ENCODE measurements at places on chromosomes 2 and 18.

DNA sequence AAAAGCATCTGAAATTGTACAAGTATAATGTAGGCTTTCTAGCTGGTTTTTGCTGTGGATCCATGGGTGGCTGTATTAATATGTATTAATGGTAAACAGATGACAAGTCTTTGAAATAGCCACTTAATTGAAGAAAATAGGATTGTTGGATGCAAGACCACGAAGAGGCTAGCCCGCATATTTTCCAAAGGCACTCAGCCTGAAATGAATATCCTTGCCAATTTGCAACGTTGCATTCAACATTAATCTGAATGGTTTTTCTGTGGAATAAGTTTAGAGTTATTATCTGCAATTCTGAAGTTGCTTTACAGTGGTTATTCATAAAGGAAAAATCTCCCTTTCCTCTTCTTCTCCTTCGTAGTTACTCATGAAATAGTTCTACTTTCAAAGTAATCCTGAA lies 86.2 kb upstream of the SPATS2L start:
- DNase-seq = no peak

GRCh38 chr2:217008794-217009193 lies 148.9 kb upstream of the TNP1 start:
- no peak for DNase-seq

- DNase-seq = no peak
Measured at GRCh38 chr2:43307973-43308372, 81.6 kb upstream of the ZFP36L2 start.

DNA sequence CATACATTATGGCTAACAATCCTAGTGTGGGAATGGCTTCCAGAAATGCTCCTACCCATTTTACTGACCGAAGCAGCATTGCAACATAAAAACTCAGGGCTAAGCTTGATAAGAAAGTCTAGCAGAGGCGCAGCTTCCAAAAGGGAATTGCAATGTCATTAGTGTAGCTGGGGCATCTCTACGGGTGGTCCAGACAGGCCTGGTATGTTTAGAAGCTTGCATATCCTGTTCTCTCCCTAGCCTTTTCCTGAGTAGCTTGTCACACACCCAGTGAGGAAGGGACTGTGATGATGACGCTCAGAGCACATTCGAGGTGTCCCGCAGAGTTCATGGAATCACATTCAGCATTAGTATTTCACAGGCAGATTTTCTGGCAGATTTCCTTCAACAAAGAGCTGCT lies 38.0 kb upstream of the COL5A2 start:
- DNase-seq = peak; percentile 88

DNA sequence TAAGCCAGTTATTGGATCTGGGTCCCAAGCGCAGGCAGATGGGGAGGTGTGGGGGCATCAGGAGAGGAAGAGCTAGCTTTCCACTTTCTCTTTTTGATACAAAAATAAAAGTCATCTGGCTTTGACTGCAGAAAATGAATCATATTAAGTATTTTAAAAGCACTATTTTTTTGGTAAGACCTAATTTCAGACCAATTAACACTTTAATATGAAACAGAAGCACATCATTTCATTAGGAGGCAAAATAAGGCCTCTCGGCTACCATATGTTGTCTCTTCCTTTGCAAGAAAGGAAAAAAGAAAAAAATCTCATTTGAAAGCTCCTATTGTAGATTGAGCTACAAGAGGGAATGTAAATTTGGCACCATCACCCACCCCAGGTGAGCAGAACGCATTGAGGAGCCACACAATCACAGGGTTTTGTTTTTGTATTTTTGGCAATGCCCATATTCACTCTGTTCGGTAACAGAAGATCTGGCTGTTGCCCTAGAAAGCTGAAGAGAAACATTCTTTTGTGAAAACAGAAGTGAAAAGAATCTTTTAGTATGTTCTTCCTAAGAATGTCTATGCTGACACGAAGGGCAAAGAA lies 390.7 kb upstream of the ETAA1 start:
- no peak for DNase-seq

DNA sequence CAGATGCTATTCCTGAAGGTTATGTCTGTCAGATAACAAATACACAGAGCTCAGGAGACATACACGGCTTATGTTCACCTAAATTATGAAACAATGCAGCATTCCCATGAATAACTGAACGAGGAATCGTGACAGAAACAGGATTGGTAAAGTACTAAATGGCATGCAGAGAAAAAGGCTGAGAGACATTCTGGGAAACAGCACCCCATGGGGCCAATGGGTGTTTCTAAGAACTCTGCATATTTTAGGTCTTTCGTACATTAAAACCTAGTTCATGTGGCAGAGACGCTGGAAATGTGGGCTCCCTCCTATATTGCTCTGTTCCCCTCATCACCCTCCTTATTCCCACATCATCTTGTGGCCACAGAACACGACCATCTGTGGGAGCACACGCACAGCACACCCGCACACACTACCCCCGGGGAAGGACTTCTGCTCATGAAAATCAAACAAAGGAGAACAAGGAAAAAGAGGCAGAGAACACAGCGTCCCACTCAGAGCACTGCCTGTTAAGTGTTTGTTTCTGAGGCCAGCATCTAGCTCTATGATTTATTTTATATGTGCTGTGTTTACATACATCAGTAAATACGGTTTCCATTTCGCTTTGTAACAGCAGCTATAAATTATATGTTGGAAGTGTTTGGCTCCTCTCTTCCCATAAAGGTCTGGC lies 143.6 kb downstream of the AFF3 start:
- no peak for DNase-seq

GRCh38 chr2:128867311-128867710 lies 548.6 kb upstream of the HS6ST1 start:
- no peak for DNase-seq

DNA sequence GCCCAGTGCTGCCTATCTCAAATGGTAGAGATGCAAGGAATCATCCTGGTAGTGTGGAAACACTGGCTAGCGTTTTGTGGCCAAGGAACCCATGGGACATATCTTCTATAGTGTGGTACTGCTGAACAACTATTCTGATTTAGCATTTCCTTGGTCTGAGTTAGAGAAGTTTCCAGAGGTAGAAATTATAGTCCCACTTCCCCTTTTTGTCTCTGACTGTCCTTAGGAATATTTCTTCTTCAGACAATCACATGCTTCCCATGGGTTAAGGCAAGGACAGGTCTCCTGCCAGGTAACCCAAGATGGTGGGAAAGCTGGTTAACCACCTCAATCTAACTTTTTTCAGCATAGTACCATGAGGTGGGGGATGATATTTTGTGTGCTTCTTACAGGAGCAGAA lies 729.5 kb upstream of the LRRTM4 start:
- no peak for DNase-seq

- DNase-seq = no peak
Measured at GRCh38 chr2:117755768-117756167, 58.7 kb upstream of the DDX18 start.

DNA sequence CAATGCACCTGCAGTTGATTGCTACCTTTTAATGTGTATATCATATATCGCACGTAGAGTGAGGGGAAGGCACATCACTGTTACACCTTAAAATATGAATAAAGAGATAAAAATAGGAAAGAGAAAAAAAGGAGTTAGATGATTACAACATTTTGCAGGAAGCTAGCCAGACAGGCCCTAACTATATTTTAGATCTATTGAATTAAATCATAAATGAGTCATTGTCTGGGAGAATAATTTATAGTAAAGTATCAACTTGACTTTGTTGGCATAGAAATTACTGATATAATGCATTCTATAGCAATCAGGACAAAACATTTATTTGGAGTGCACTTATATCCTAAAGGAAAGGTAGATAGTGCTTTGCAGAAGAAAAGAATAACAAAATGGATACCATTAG lies 384.9 kb upstream of the NXPH2 start:
- no peak for DNase-seq

DNA sequence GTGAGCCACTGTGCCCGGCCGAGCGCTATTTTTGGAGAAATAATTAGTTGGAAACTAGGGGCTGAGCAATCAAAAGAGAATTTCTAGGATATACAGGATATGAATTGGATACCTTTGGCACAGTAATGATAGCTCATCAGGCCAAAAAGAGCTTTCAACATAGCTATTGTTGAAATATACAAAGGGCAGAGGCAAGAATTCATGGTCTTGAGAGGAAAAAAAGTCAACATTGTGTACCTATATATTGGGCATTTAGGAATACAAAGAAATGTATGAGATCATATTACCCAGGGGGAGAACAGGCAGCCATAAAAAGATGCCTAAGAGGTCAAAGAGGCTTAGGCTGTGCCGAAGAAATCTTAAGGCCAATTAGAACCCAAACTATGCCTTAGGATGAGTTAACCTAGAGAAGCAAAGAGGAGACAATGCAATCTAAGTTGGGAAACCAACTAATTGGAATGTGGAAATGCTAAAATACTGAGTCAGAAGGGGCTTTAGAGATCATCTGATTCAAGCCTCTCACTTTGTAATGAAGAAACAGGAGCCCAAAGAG lies 99.0 kb downstream of the RBBP8 start:
- peak; percentile 83 for DNase-seq

DNA sequence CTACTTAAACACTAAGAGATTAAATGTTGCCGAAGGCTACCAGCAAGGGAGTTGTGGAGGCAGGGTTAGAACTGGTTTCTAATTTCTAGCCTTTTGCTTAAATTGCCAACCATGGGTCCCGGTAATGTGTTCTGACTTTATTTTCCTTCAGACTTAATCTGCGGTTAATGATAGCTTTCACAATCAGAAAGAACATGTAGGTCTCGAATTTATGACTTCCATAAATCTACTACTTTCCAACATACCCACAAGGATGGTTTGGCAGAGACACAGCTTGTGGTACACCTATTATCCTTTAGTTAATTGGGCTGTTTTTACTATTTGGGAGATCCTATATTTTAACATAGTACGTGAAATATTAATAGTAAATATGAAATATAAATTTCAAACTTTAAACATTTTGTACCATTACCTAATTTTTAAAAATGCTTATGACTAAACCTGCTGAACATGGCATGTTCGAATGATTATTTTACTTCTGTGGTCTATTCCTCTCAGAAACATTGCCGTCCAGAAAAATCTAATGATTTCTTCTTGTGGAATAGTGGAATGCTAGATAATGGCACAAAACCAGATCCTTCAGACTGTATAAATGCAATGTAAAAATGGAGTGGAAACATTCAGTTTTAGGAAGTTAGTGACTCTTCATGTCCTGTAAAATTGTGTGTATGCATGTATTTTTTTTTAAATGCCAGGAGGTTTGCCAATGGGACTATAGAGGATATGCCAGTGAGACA lies 41.3 kb downstream of the PARD3B start:
- DNase-seq = no peak

GRCh38 chr2:241894056-241894641 lies 24.6 kb downstream of the RTP5 start:
- no peak for DNase-seq

DNA sequence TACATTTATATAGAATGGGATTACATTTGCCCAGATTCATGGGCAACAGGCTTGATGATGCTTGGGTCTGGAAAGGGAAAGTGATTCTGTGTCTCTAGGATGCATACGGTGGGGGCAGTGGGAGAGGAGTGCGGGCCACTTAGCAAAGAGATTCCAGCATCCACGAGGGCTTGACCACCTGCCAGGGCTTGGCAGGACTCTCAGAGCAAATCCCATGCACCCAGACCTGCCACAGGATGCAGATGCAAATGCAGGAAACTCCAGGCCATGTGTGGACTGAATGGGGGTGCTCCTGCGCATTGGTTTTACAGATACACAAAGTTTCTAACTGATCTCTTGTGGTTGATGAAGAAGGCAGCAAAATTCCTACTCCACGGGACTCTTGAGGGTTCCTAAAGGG lies 334.7 kb downstream of the CYRIA start:
- no peak for DNase-seq

GRCh38 chr18:32252141-32252860 lies 62.5 kb downstream of the MEP1B start:
- DNase-seq = no peak

- no peak for DNase-seq
Measured at GRCh38 chr2:177693658-177694339, 301.2 kb downstream of the AGPS start.

DNA sequence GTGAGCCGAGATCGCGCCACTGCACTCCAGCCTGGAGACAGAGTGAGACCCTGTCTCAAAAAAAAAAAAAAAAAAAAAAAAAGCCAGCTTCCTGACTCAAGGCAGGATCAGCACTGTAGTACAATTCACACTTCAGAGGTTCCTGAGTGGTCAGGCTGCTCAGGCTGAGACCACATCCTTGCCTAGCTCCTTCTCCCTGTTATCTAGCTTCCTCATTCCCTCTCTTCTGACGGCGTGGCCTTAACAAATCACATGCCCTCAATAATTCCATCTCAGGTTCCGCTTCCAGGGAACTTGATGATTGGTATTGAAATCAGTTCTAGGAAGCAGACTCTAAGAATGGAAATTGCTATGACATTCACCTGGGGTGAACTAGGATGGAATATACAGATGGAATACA lies 29.8 kb upstream of the KDM3A start:
- no peak for DNase-seq

GRCh38 chr2:190682168-190682567 lies 33.3 kb downstream of the NAB1 start:
- peak; percentile 38 for DNase-seq

DNA sequence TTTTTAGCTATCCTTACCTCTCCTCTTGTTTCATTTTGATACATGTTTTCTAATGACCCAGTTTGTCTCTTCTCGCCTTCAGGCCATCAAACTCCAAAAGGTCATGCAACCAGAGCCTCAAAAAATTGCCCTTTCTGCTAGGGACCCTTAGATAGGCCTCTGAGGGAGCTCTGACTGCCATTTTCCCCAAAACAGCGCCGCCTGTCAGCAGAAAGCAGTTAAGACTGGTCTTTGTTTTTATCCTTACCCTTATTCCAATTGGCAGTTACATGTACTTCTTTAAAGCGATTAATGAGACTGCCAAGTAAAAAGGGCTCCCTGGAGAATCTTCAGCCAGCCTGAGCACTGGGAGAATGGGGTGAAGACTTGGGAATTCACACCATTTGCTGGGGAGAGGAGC lies 55.1 kb upstream of the RIT2 start:
- no peak for DNase-seq

DNA sequence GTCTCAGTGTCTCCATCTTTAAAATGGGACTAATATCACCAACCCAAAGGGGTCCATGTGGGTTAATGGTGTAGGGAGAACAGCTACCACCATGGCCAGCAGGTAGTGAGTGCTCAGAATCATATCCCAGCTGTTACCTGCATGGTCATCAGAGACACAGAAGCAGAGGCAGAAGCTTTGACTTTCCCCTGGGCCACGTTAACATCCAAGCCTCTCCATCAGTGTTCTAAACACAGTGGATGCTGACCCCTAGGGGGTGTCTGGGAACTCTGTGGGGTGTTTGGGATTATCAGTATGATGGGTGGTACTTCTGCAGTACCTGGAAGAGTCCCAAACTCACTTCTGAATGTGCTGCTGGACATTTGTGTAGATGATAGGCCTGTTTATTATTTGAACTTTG lies 93.6 kb downstream of the GYPC start:
- peak; percentile 18 for DNase-seq
